NCI-H1436 treated with DMSO at 0.1 percent for 48 hours (cell line): ENCODE measurements at places on chromosomes 16 and 17.
A peak's percentile ranks its signal among the peaks of the same experiment; 100 is the strongest.

DNA sequence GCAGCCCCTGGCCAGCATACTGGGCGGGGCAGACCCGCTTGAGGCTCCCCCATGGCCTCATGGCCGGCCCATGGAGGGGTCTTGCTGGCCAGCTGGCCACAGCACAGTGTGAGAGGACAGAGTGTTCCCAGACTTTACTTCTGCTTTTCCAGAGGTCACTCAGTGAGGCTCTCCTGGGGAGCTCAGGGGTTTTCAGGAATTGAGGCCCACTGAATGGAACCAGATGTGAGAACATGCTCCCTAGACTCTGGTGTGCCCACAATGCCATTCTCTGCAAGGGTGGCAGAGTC lies 21.2 kb downstream of the ATP6V0D1 start:
- no peak for DNase-seq

DNA sequence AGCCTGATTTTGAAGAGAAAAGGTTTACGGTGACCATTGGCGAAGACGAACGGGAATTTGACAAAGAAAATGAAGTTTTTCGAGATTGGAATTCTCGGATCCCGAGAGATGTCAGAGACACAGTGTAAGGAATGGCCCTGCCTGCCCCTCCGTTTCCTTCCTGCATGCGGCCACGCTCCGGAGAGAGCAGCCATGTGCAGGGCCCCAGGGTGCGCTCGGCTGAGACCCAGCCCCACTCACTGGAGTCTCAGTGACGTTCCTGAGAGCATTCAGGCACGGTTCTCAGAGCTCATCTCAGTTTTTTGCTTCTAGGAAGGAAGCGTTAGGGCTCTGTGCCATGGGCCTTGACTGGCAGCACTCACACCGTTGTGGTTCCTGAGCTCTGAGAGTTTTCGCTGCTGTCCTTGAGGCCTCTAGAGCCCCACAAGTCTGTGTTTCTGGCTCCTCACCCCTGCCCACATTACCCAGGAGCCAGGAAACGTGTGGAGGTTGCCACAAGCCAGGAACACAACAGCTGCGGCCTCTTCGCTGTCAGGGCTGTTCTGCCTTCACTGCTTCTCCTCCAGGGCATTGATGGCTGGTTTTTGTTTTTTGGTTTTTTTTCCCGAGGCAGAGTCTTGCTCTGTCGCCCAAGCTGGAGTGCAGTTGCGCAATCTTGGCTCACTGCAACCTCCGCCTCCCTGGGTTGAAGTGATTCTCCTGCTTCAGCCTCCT lies 29.8 kb downstream of the ZC3H18 start:
- no peak for DNase-seq

DNA sequence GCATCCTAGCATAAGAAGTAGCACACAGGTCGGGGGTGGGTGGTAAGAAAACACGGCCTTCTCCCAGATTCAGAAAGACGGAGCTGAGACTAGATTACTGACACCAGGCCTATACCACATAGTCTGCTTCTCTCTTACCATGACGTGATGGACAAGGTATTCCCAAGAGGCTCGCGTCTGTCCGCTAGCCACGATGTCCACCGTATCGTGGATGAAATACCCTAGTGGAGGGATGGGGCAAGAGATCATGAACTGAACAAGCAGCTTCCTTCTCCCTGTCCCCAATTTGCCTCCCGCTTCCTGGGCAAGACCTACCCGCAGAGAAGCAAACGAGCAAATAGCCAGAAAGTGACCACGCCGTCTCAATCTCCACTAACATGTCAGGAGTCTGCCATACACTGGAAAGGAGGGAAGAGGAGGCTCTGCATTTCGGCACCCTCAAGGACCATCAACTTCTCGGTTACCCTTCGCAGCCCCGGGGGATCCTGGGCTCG lies 820 bp downstream of the TLCD1 start:
- DNase-seq: no peak

- no peak for DNase-seq
These were observed 13.7 kb downstream of the N4BP1 start for GRCh38 chr16:48596326-48596725.

DNA sequence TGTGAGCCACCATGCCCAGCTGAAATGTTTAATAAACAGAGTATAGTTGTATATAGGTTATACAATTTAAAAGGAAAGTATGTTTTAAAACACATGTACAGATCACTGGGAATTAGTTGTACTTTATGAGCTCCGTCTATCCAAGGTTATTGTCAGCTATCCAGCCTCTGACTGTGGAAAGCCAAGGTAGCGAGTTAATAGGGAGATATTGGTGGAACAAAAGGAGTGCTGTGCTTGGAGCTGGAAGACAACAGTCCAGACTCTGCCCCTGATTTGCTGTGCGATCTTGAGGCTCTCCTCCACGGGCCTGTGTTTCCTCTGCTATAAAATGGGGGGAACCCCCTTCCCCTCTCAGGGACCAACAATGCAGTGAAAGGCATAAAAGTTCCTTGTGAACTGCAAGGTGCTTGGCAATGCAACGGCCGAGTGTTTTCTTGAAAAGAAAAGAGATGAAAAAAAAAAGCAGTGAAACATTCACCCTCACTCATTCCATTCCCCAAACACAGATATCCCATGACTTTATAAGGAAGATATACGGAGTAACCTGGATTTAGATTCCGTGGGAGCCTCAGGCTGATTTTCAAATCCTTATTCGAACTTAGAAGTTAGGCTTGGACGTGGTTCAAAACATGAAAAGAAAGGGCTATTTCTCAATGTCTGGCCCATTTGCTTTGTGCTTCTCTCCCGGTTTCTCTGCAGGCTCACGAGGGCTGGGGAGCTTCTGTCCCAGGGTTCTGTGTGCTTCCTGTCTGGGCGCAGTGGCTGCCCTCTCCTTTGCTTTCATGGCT lies 34.1 kb downstream of the CUEDC1 start:
- DNase-seq: no peak

GRCh38 chr16:3915426-3916260 lies 35.1 kb upstream of the CREBBP start:
- no peak for DNase-seq

- DNase-seq: no peak
These were observed 36.8 kb downstream of the SOCS1 start for GRCh38 chr16:11219178-11219577.

DNA sequence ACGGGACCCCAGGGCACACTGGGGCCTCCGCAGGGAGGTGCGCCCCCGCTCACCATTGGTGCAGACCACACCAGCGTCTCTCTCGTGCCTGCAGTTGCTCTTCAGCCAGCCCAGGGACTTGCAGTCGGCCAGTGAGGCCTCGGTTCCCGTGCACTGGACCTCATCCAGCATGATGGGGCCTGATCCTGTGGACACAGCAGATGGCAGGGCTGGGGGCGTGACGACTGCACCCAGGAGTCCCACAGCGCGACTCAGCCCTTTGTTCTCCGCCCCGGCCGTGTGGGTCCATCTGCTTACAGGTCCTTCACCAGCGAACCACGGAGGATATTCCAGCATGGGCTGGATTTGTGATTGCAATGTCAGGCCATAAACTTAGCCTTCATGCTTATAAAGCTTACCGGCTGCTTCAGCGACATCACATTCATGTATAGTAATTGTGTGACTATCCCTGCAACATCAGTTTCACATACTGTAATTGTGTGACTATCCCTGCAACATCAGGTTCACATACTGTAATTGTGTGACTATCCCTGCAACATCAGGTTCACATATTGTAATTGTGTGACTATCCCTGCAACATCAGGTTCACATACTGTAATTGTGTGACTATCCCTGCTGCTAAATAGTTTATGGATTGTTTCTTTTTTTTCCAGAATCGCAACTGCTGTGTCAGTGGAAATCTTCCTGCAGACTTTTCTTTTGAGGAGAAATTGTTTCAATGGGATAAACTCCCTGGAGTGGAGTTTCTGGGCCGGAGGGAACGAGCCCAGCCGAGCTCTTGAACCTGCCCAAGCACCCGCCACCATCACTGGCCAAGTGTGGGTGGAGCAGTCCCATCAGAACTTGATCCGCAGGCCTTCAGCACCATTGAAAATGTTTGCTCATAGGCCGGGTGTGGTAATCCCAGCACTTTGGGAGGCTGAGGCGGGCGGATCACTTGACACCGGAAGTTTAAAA lies 4.8 kb downstream of the LGALS3BP start:
- DNase-seq: no peak

GRCh38 chr16:9499941-9500593 lies 408.6 kb downstream of the HAPSTR1 start:
- DNase-seq: no peak

DNA sequence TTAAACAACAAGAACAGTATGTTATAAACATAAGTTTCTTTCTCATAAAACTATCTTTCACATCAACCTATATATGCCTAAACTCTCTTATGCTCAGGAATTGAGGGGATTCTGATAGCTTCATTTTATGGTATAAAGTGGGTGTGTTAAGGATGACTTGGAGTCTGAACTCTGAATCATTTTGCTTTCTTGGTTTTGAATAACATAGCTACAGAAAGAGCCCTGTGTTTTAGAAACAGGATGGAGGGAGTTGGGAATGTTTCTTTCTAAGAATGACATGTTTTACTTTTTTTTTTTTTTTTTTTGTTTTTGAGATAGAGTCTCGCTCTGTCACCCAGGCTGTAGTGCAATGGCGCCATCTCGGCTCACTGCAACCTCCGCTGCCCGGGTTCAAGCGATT lies 50.1 kb downstream of the RHOT1 start:
- no peak for DNase-seq

DNA sequence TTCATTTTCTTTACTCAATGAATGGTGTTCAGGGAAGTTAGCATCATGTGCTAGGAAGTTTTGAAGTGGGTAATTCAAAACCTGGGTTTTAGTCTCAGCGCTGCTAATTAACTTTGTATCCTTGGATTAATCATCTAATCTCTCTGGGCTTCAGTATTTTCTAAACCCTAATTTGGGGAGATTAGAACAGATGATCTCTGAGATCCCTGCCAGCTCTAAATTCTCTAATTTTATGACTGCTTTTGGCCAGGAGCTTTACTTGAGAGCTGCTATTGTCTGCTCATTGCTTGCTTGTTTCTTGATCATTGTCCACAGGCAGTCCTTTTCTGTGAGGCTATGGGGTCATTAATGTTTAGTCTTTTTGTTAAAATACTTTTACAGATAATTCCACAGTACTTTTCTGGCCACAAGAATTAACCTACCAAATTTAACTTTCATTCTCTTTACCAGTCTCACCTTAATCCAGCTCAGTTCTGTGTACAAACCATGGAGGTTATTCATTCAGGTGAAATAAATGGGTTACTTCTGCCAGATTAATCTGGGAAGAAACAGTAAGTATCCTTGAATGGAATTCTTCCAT lies 28.4 kb upstream of the VWA3A start:
- DNase-seq: no peak

- no peak for DNase-seq
These were observed 42.1 kb upstream of the TOB1 start for GRCh38 chr17:50908140-50908859.

DNA sequence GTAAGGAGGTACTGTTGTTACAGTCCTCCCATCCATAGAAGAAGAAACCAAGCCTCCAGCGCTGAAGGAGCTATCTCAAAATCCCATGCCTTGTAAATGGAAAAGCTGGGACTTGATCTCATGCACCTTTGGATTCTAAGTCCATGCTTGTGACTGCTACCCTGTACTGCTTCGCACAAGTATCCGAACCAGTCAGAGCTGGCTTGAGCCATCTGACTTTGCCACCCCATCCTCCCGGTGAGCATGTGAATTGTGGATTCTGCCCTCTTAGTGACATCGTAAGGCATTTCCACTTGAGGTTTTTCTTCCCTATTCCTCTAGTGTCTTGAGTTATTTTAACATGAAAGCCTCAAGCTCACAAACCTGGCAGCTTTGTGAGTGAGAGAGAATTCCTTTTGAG lies 15.3 kb downstream of the MYOCD start:
- no peak for DNase-seq

DNA sequence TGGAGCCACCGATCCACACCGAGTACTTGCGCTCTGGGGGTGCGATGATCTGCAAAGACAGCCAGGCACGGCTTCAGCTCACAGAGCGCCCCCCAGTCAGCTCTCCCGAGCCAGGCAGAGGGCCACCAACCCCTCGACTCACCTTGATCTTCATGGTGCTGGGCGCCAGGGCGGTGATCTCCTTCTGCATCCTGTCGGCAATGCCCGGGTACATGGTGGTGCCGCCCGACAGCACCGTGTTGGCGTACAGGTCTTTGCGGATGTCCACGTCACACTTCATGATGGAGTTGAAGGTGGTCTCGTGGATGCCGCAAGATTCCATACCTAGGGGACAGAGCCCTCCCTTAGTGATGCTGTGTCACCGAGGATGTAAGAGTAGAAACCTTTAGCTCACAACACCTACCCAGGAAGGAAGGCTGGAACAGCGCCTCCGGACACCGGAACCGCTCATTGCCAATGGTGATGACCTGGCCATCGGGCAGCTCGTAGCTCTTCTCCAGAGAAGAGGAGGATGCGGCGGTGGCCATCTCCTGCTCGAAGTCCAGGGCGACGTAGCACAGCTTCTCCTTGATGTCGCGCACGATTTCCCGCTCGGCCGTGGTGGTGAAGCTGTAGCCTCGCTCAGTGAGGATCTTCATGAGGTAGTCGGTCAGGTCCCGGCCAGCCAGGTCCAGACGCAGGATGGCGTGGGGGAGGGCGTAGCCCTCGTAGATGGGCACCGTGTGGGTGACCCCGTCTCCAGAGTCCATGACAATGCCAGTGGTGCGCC lies 1.6 kb downstream of the ACTG1 start:
- no peak for DNase-seq

GRCh38 chr16:5715155-5715554 lies 617.6 kb upstream of the EEF2KMT start:
- DNase-seq: no peak

DNA sequence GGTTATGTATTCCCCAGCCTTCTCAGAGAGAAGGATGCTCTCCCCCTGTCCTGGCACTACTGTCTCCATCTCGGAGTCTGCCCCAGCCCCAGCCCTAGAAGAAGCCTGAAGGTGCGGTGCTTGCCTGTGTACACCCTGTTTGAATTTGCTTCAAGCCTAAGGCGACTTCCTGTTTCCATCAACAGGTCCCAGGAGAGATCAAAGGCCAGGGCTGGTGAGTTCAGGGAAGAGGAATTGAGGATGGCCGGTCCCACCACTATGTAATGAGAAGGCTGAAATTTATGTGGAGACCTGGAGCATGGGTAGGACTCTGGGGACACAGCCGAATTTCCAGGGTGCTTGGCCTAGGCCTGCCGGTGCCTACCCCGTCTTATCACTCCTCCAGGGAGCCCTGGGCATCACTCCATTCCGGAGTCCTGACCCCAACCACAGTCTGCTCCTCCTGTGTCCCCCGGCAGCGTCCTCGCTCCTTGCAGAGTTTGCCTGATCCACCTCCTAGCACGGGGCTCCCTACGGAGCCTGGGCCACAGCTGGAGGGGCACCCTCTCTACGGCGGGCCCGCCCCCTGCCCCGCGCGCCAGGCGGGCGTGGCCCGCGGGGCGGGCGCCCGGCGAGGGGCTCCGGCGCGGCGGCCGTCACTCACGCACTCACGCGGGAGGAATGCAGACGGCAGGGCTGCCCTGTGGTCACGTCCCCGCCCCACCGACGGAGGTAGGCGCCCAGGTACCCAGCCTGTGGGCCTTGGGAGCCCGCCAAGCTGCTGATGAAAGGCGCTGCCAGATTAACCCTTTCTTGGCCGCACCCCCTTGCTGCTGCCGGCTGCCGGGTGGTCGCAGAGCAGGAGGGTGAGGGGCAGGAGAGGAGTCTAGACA lies 53.8 kb upstream of the TAC4 start:
- no peak for DNase-seq

- DNase-seq: peak; percentile 12
These were observed 18.7 kb upstream of the ZNF689 start for GRCh38 chr16:30628628-30629540.

GRCh38 chr17:13994050-13994449 lies 75.3 kb upstream of the COX10 start:
- no peak for DNase-seq
